ENCODE measurements at places on chromosomes 12 and 14.

DNA sequence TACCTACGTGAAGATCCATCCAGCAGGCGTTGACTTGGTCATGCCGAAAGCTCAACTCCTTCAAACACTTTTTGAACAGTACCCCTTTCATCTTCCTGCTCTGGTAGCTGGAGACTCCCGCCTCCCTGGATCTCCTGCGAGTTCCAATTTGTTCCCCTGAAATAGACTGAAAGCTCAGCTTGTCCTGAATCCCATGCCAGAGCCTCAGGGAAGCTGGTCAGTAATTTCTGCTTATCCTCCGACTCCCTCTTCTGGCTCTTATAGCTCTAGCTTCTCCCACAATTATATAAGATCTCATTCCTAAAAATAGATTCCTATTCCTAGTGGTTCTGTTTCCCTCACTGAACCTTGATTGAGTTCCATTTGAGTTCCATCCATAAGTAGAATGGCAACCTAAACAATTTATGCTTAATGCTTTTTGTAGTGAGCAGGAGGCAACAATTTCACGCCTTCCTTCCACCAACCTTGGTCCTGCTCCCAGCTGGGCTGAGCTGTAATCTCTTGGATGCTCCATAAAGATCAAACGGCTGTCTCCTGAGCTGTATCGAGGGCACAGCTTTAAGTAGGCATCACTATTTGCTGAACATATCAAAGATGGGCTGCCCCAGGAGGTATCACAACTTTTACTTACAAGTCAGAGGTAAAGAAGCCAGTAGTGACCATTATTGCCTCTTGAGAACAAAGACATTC is 8.0 kb upstream of the TMEM132C start:
- no peak for DNase-seq

GRCh38 chr12:85920324-85920947 is 46.3 kb downstream of the NTS start:
- peak; percentile 10 for DNase-seq

DNA sequence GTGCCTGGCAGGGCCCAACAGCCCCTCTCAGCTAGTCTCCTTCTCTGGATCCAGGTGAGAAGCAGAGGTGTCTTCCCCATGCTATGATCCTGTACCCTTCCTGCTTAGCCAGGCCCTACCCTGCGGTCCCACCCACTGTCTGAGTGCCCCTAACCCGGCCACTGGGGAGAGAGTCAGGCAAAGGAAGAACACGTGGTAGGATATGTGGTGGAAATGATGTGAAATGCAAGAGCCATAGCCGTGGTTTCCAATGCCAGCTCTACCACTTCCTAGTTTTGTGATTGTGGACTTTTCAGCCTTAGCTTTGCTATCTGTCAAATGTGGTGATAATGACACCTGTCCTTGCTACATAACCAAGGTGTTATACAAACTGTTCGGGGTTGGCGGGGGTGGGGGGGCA is 15.8 kb downstream of the KRT2 start:
- no peak for DNase-seq

GRCh38 chr12:19234981-19235871 is 105.7 kb downstream of the PLEKHA5 start:
- no peak for DNase-seq

DNA sequence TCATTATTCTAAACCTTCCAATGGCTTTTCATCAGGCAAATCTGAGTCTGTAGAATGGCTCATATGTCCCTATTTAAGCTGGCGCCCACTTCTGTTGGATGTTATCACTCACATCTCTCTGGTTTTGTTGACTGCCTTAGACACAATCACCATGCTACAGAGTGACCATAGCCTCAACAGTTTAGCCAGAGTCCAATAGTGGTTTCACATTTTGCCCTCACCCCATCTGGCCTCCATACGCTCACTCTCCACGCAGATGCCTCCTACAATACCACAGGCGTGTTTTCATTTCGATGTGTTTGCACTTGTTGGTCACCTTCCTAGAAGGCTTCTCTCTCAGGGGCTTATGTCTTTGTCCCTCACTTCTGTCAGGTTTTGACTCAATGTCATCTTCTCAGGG is 3.4 kb downstream of the KLRB1 start:
- DNase-seq = no peak

DNA sequence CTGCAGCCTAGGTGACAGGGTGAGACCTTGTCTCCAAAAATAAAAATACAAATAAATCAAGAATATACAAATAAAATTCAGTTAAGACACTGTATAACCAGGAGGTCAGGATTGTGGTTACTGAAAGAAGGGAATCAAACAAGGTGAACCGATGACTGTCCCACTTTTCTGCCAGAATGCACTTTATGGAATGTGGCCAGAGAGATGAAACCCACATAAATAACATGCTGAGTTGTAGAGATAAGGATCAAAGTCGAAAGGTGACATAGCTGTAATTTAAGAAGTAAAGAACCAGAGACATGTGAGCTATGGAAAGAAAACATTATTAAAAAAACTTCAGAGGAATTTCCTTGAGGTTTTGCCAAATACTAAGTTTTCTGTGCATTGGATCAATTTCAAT is 1098.2 kb upstream of the USP15 start:
- DNase-seq = no peak

GRCh38 chr12:114823724-114824123 is 139.7 kb upstream of the TBX3 start:
- DNase-seq = no peak

DNA sequence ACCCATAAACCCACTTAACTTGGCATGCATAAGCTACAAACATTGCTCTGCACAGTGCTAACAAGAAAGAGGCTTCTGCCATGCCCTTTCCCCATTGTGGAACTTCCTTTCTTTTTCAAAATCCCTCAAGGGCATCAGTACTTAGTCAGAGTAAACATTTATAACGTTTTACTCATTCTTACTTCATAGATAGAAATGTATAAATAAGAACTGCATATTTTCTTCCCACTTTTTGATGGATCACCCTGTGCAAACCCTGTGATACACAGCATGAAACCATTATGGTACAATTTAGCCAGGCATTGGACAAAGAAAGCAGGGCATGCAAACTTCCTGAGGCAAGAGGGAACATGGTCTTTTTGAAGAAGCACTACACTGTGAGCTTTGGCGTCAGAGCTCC is 113.8 kb upstream of the FOXG1 start:
- no peak for DNase-seq
